HS-5 (cell line): ENCODE measurements at places on chromosomes 3 and 15.

DNA sequence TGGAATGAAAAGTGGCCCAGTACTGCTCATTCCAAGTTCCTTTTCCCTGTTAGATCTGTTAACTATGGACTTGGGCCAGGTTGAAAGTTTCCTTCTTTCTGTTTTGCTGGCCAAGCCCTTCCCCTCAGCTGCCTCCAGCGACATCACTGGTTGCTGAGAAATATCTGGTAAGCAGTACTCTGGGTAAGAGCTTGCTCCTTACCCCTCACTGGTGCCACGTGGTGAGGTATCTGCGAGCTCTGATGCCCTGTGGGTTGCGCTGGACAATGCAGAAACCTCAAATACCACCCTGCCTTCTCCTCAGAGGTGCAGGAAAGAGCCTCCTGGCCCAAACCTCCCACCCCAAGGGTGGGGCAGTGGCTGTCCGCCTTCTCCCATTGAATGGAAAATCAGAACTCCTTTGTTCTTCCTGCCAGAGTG is 42.9 kb upstream of the APH1B start:
- DNase-seq = no peak

GRCh38 chr3:76367281-76367680 is 581.9 kb upstream of the ZNF717 start:
- peak; percentile 57 for DNase-seq

- DNase-seq = no peak
These were observed 89.0 kb upstream of the RASGRF1 start for GRCh38 chr15:79179597-79179996.

GRCh38 chr3:25727316-25727715 is 55.9 kb downstream of the NGLY1 start:
- DNase-seq = no peak

- DNase-seq = no peak
These were observed 44.8 kb downstream of the GATM start for GRCh38 chr15:45333550-45333949.

- no peak for DNase-seq
These were observed 14.3 kb downstream of the PARP14 start for GRCh38 chr3:122694966-122695365.

DNA sequence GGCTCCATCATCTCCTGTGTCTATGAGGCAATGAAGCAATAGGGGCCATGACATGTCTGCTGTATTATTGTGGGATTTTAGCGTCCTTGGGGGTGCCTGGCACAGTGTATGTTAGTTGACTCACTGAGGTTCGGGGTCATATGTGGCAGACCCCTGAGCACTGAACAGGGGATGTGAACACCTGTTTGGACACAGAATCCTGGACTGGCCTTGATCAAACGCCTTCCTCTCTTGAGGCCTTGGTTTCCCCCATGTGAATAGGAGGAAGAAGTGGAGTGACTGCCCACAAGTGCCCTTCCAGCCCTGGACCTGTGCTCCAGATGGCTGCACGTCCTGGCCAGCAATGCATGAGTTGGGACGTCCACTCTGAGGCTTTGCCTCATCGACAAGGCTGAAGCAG is 84.2 kb downstream of the HMG20A start:
- no peak for DNase-seq

GRCh38 chr3:40363674-40364073 is 23.3 kb upstream of the ENTPD3 start:
- no peak for DNase-seq

GRCh38 chr3:171231361-171231760 is 204.8 kb upstream of the SLC2A2 start:
- DNase-seq = no peak

GRCh38 chr3:129383292-129383860 is 45.1 kb downstream of the EFCAB12 start:
- peak; percentile 20 for DNase-seq
